NAMALWA (cell line): ENCODE measurements at places on chromosomes 6 and 20.

GRCh38 chr6:2245103-2245876 is at the start of gene GMDS:
Gene GMDS (minus strand): TSS chr6:2245605.
- peak; percentile 87 for DNase-seq

- DNase-seq = no peak
Measured at GRCh38 chr6:45447005-45447404, 69.3 kb upstream of the SUPT3H start.

GRCh38 chr6:31010393-31011060 is at the start of gene MUC22:
Gene MUC22 (plus strand): TSS chr6:31010474. CDS start chr6:31010707, 233 bp downstream.
- no peak for DNase-seq

- no peak for DNase-seq
Measured at GRCh38 chr6:96522465-96523009, 931 bp downstream of the UFL1 start.

- no peak for DNase-seq
Measured at GRCh38 chr20:31758521-31758920, 19.4 kb downstream of the TPX2 start.

DNA sequence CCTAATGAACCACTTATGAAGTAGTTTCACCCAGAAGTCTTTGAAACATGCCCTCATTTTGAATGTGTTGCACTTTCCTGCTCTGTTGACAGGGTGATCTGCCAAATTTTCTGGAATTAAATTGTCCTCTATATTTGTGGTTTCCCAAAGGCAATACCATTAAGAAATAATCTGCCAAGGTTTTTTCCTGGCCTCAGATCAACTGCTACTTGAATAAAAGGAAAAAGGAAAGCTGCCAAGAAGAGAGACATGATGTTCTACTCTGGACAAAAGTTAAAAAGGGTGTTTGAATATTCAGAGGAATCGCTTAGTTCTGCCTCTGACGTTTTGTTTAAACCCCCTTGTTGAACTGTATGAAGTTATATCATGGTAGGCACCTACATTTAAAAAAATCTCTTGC is 37.4 kb upstream of the ARMH2 start:
- DNase-seq = no peak

DNA sequence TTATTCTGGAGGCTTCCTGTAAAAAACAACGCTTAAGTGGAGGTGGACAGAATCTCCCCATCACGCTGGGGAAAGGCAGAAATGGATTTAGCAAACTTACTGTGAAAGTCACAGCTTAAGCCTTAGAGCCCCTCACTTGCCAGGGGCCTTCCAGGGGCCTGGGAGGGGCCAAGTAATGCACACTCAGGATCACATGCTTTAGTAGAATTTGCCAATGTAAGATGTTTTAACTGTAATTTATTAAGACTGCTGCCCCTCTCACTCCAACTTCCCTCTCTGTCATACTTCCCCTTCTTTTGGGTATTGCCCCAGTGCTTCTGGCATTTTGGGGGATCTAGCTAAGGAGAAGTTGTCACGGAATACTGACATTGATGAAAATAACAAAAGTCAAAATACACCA is 12.6 kb upstream of the ADA start:
- DNase-seq = no peak

DNA sequence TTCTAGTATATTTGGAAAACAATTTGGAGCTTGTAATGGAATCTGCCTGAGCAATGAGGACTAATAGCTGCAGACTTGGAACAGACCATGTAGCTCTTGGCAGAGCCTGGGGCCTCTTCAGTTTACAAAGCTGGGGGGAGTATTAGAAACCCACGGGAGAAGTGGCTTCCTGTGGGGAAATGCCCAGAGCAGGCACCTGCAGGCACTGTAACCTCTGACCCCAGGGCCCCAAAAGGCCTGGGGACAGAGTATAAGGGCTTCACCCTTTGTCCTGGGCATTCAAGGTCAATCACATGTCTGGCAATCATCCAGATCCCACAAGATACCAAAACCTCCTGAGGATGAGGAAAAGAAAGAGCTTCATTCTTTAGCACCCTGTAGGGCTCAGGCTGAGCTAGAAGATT is 19.4 kb downstream of the PKIG start:
- DNase-seq = no peak

GRCh38 chr20:50224531-50225255 is 34.1 kb downstream of the CEBPB start:
- DNase-seq = no peak

- DNase-seq = peak; percentile 9
Measured at GRCh38 chr6:68400396-68400795, 234.7 kb upstream of the ADGRB3 start.

GRCh38 chr20:59765599-59766177 is 161.3 kb downstream of the PHACTR3 start:
- DNase-seq = peak; percentile 43

- no peak for DNase-seq
Measured at GRCh38 chr20:33798444-33798843, 12.7 kb upstream of the CHMP4B start.

DNA sequence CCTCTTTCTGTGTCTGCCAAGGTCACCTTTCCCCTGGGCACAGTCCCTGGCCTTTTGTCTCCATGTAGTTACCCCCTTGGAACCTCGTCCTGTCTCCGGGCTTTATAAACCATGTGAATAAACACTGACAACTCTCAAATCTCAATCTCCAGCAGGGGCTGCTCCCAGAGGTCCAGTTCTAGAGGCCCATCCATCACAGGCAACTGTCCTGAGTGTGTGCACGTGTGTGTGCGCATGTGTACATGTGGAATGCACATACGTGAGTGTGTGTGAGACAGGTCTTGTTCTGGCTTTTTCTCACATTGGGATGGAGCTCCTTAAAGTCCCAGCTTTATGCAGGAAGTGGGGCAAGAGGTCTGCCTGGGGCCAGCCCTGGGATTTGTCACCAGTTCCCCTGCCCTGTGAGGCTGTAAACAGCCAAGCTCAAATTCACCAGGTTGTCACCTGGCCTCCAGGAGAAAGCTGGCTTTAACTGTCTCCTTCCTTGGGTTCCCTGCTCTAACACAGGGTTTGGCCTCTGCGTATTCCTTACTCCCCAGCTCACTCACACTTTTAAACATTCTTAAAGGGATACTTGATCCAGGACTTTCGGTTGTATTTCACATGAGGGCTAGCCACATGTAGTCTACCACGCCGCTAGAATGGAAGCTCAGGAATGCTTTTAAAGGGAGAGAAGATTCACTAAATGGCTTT is 42.7 kb downstream of the RAMACL start:
- no peak for DNase-seq

DNA sequence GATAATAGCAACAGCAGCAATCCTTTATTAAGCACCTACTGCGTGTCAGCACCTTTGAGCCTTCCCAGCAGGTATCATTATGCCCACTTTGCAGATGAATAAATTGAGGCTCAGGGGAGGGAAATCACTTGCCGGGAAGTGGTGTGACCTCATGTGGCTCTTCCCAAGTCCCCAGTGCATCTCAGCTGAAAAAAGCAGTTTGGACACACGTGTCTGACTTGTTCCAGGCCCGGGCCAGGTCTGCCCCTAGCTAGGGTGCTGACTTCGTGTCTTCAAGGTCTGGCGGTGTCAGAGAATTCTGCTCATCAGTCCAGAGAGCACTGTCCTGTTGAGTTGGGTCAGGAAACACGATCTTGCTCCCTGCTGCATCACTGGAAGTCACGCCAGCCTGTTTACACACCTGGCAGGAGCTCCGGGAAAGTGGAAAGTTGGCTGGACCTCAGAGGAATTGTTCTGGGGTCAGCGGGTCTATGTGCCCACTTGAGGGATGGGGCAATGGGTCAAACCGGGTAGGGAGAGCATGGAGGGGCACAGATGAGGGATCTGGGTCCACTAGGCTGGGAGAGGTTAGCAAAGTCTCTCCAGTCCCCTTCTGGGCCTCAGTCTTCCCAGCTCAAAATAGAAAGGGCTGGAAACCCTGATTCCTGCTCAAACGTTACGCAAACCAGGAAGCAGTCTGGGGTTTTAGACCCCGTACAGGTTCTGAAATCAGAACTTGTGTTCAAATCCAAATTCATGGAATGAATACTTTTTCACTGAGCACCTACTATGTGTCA is 10.5 kb downstream of the SLC13A3 start:
- DNase-seq = no peak

DNA sequence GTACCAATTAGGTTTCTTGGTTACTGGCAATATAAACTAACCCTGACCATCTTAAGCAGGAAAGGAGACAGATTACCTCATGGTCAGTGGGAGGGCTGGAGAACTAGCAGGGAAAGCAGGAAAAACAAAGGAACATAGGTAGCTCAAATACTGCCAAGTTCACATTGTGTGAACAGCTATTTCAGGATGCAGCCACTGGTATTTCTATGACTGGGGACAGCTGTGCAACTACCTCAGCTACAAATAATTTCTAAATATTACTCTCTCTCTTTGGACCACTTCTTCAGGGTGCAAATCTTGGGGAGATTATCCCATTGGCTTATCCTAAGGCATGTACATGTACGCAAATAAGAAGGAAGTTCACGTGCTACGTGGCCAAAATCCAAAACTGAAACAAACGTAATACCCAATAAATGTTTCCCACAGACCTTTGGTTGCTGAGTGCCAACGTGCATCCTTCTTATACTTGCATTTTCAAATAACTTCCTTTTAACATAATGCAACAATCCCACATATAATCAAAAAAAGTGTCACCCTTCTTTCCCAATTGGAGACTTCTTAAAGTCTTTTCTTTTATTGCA is 180.9 kb downstream of the PHF3 start:
- DNase-seq = no peak

DNA sequence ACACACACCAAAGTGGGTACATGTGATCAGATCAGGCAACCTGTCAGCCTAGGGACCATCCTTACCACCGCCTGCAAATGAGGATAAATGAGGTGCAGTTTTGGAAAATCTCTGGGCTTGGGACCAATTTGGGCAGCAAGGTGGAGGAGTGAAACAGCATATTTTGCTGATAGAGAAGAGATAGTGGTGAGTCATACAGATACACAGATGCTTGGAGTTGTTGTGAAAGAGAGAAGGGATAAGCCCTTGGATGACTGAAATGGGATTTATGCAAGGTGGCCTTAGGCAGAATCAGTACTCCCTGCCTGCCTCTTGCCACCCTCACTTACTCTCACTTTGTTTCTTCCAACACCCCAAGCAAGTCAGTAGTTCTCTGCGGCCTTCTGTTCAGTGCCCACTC is 34.7 kb downstream of the BMP2 start:
- no peak for DNase-seq

DNA sequence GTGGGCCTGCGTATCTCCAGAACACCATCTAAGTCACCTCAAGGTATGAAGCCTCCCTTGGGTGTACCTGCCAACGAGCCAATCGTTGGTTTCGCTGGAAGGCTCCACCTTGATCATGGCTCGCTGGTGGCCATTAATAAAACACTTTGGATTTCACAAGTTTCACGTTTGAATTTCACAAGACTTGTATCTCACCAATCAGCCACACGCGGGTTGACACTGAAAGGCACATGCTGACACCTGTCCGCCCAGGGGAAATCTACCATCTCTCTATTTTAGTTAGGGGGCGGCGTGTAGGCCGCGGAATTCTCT is 586 bp upstream of the HMGA1 start:
- peak; percentile 70 for DNase-seq

DNA sequence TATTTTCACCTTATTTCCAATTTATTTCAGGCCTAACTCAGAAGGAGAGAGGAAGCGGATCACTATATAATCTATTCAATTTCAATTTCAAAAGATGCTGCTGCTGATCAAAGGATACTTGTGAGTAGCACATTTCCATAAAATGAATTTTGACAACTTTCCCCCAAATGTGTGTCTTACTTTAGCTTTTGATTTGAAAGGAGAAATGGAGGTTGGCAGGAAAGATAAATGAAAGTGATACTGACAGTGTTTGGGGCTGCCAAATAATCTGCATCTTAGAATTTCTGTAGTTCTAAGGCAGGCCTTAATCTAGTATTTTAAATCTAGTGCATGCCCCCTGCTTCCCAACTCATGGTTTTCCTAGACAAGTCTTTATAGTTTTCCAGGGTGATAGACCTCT is 535.4 kb downstream of the DOK5 start:
- no peak for DNase-seq

GRCh38 chr20:36572701-36573102 is 695 bp upstream of the TGIF2 start:
- DNase-seq = peak; percentile 22

GRCh38 chr20:63529180-63529860 is 7.9 kb downstream of the PTK6 start:
- DNase-seq = no peak

GRCh38 chr6:119241111-119241465 is 108.5 kb downstream of the MAN1A1 start:
- DNase-seq = no peak

GRCh38 chr20:40758790-40759189 is 69.8 kb upstream of the MAFB start:
- DNase-seq = no peak

GRCh38 chr20:1405801-1406200 is 12.9 kb upstream of the FKBP1A start:
- DNase-seq = no peak

- no peak for DNase-seq
Measured at GRCh38 chr6:151255811-151256210, 16.0 kb downstream of the AKAP12 start.

DNA sequence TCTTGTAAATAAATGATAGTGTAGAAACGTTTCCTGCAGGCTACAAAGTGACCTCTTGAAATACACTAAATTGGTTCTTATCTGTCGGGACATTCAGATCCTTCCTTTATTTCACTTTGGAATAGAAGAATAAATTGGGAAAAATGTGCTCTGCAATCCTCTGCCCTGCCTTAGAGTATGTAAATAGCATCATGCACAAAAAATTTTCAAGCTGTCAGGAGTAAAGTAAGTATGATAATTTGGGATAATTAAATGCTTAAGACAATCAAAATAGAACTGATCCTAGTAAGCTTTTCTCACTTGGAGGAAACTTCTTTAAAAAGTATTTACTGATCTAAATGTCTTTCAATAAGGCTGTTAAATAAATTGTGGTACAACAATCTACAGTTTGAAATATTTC is 3.1 kb upstream of the TPBG start:
- no peak for DNase-seq

DNA sequence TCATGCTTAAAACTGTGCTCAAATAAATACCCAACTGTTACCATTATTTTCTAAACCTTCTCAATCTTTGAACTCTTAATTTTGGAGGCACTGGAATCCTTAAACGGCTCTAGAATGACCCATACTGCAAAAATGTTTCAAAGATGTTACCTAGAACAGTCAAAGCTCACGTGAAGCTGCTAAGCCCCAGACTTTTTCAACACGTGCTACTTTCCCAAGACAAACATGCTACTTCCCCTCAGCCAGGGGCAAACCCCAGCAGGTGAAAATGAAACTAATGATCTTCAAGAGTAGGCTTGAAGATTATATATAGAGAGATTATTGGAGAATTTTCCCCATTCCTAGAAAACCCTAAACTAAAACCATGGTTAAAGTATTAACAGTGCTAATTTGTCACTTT is 28.1 kb downstream of the HUS1B start:
- DNase-seq = no peak

DNA sequence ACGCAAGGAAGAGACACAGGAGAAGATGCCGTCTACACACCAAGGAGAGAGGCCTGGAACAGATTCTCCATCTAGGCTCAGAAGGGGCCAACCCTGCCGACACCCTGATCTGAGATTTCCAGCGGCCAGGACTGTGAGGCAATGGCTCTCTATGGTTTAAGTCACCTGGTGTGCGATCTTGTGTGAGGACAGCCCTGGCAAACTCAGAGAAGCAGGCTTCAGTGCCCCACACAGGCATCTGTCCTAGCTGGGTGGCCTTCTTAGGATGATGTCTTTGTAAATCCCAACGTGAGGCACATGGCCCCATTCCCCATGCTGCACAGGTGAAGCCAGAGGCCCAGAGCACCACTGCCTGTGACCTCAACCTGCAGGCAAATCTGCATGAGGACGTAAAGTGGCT is 87.6 kb upstream of the FRMD1 start:
- no peak for DNase-seq
